ENCODE measurements at places on chromosomes 3 and 15. TPM values are rescaled to one million over a fixed set of nuclear protein-coding genes. Genes with fewer than 3 reads are reported as not detected.

EIF2A gene
- 76.6 TPM for total RNA-seq

CYP8B1 gene
- total RNA-seq, result not detected

PDCD6IP gene
- total RNA-seq, result 276 TPM

CHRFAM7A gene
- total RNA-seq, result not detected

DCLK3 gene
- total RNA-seq, result not detected

DNA sequence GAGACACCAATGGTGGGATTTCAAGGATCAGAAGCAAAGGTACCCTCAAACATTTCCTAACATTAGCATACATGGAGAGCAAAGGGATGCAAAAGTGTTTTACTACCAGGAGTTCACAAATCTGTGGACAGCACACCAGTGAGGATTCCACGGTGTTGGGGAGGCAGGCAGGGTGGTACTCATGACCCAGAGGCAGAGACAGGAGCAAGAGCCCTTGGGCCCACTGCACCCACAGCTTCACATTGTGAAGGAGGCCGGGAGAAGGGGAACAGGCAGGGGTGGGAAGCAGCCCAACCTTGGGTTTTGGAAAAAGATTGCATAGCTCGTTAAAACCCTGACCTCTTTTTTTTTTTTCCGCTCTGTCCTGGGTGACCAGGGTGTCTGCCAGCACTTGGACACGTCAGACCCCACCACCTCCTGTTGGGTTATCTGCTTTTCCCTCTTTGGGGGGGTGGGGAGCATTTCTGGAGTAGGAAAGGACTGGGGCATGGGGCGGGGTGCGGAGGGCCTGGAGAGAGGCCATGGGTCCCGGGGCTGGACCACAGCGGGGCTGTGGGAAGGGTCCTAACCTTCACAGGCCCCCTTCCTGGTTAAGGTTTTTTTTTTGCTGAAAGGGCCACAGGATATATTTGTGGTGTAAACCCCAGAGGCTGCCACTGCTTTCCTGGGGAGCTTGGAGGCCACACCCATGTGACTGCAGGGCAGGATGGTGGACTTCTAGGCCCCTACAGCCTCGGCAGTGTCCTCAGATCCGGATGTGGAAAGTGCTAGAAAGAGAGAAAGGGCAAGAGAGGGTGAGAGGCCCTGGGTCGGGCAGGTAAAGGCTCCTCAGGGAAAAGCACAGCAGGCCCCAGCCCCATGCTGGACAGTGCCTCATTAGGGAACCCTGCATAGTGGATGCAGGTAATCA, 12.5 kb downstream of the SH2D7 start:
- no peak for DNase-seq

- DNase-seq, result no peak
Observed at GRCh38 chr3:31053299-31053698, 158.8 kb upstream of the GADL1 start.

- peak; percentile 26 for DNase-seq
Observed at GRCh38 chr15:34436956-34437442, 609 bp downstream of the GOLGA8A start.

GRCh38 chr3:183427876-183428446, 458 bp downstream of the MCF2L2 start:
- DNase-seq, result peak; percentile 51

- no peak for DNase-seq
Observed at GRCh38 chr3:45060165-45060892, 34.2 kb downstream of the CLEC3B start.

GRCh38 chr3:156834435-156834834, 8.3 kb downstream of the LEKR1 start:
- DNase-seq, result no peak

DNA sequence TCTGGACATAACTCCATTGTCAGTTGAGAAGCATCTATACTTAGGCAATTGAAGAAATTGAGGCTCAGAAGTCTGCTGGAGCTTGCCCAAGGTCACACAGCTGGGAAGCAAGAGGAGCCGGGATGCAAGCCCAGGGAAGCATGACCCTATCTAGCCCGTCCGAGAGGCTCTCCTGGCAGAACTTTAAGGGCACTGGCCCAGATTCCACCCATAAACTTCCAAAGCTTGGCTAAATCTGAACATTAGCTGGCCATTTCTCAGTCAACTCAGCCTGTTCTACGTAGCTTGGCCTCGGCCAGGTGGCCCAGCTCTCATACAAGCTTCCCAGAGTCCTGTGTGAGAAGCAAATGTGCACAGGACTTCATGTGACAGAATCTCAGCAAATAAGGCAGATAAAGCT, 75.8 kb downstream of the LRIG1 start:
- DNase-seq, result no peak

All from mammary epithelial cell (primary cell).